ENCODE measurements at places on chromosomes 12 and 14.

GRCh38 chr14:104586832-104587620 lies 7.5 kb downstream of the C14orf180 start:
- DNase-seq: no peak

GRCh38 chr12:87784350-87784749 lies 244.9 kb downstream of the C12orf50 start:
- DNase-seq: no peak

DNA sequence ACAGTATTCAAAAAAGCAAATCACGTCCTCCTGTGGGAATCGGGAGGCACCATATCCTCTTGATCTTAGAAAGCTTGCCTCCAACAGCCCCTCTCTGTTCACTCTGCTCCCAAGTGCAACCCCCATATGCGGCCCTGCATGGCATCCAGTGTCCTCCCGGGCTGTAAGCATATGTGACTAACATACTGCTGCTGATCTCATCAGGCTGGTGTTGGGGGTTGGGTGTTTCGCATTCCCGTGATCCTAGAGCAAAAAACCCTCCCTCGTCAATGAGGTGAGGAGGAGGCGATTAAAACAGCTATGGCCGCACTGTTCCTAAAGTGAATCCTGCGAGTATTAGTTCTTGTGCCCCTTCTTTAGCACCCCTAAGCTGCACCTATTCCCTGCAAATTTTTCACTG lies 28.1 kb upstream of the PPM1A start:
- no peak for DNase-seq

DNA sequence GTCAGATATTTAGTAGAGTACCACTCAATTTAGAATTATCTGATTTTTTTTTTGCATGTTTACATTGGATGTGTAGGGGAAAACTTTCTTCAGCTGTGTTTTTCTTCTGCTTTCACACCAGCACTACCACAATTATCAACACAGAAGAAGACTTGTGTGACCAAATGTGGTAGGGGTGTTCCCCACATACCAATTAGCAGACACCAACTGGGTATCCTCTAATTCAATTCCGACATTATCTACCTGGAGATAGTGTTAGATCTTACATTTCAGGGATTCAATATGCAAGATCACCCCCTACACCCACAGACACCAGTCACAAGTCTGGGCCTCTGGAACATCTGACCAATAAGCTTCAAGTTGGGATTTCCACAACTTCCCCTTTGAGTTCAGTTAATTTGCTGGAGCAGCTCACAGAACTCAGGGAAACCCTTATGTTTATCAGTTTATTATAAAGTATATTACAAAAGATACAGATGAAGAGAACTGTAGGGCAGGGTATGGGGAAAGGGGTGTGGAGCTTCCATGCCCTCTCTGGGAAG lies 4.1 kb upstream of the KLRG1 start:
- no peak for DNase-seq

DNA sequence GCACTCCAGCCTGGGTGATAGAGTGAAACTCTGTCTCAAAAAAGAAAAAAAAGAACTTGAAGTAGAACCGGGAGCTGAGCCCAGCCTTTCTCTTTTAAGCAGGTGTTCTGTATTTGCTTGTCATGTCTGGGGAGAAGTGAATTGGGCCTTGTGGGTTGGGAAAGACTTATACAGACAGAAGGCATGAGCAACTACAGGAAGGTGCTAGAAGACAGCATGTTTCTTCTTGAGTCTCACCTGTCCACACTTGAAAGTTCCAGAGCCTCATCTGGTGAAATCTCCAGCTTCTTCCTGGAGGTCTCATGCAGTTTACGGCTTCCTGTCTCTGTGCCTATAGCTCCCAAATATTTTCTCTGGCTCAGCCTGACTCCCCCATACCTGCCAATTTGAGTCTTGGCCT lies 2.5 kb downstream of the PGAM5 start:
- no peak for DNase-seq

DNA sequence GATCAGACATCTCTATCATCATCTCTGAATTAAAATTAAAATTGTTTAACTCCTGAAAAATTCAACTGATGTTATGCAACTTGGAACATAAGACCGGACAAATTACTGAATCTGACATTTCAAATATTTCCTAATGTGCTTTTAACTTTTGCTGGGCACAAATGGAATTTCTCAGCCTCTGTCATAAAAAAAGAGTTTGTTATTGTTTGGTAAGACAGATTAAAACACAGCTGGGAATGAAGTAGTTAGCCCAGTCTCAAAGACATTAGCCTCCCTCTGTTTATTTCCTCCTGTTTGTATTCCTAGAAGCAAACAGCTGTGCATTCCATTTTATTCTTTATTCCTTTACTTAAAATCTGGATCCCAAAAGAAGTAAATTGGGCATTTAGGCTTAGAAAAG lies 29.4 kb downstream of the PLEKHA5 start:
- DNase-seq: no peak

DNA sequence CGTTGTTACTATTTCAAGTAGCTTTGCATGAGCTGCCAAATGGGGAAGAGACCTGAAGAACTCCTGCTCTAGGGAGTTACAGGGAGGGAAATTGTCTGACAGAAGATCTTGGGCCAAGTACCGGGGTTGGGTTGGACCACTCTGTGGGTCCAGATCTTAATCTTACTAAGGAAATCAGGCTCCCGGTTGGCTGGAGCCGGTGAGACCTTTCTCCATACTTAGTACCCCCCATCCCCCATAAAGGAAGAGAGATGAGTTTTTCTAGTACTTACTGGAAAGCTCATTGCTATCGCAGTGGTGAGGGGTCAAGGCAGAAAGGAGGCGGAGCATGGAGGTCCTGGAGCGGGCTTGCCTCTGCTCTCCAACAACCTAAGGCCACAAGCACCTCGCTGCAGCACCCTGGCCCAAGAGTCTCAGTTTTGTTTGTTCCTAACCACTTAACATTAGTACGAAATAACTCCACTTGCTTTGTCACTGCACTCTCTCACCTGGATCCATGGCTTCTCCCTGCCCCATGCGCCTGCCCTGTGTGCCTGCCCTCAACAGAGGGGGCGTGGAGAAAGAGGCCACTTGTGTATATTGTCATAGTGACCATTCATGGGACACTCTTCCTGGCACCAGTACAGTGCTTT lies 6.8 kb upstream of the UNC119B start:
- no peak for DNase-seq

DNA sequence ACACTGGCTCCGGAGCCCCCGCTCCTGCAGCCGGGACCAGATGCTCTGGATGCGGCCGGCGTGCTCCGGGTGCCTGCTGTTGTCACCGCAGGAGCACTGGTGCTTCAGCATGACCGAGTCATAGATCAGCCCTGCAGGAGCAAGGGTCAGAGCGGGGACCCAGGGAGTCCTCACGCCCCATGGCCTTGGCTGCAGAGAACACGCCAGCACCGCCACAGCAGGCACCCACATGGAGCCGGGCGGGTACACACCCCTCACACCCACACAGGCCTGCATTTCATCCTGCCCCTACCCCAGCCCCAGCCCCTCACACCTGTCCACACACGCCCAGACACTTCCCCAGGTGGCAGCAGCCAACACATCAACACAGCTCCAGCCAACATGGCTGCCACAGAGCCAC lies 18.8 kb downstream of the SLC48A1 start:
- no peak for DNase-seq

GRCh38 chr12:46788072-46788887 lies 37.5 kb downstream of the SLC38A4 start:
- DNase-seq: no peak

DNA sequence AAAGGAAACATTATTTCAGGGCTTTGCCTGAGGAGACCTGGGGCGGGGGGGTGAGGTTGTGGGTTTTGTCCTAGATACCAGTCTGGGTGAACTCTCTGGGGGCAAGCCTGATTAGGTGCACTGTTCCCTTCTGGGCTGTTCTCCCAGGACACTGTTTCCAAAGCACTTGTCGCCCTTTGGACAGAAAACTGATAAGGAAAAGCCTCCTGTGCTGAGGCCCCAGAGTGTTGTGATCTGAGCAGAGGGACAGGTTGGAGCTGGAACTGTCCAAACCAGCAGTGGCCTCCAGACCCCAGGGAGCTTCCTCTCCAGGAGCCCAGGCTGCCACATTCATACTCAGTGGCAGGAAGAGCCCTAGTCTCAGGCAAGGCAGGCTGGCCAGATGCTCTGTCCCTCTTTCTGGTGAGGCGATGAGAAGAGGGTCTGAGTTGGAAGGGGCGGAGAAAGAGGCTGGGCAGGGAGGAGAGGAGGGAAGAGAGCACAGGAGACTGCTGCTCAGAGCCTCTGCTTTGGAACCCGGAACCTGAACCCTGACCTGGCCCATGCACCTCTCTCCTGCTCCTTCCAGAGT lies 1.9 kb downstream of the GALNT16 start:
- DNase-seq: no peak

GRCh38 chr12:40793471-40793870 lies 101.2 kb downstream of the CNTN1 start:
- no peak for DNase-seq

GRCh38 chr12:30218073-30218472 lies 434.3 kb upstream of the TMTC1 start:
- DNase-seq: no peak

GRCh38 chr12:81461163-81461562 lies 298.0 kb downstream of the PPFIA2 start:
- no peak for DNase-seq

DNA sequence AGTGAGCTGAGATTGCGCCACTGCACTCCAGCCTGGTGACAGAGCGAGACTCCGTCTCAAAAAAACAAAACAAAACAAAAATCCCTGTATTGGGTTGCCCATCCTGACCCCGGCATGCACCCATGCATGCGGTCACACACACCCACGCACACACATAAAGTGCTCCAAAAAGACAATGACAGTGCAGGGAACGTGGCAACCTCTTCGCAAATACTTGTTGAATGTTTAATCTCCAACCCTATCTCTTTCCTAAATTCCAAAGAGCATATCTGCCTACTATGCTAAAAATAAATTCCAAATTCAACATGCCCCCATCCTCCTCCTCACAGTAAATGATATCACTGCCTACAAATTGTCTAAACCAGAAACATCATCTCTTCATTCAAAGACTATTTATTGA lies 13.5 kb downstream of the SLC7A7 start:
- DNase-seq: no peak

GRCh38 chr14:99363051-99363450 lies 91.1 kb upstream of the BCL11B start:
- DNase-seq: peak; percentile 6

GRCh38 chr12:15155271-15155670 lies 65.9 kb downstream of the RERG start:
- no peak for DNase-seq

DNA sequence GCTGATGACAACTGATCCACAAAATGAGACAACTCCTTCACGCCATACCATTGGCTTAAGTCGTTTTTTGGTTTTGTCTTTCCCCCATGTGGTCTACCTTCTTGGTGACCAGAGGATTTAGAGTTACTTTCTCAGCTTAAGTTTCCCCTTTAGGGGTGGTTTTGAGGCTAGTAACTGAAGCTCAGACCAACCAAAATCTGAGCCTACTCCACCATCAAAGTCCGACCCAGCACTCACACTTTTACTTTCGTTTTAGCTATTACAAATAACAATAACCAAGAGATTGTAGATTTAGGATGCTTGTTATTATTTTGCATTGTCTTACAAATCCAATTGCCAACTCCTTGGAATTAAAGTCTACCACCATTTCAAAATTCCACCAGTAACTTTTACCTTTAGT lies 130.6 kb upstream of the MDM1 start:
- DNase-seq: no peak

- no peak for DNase-seq
These were observed 35.3 kb downstream of the DICER1 start for GRCh38 chr14:95121911-95122620.

DNA sequence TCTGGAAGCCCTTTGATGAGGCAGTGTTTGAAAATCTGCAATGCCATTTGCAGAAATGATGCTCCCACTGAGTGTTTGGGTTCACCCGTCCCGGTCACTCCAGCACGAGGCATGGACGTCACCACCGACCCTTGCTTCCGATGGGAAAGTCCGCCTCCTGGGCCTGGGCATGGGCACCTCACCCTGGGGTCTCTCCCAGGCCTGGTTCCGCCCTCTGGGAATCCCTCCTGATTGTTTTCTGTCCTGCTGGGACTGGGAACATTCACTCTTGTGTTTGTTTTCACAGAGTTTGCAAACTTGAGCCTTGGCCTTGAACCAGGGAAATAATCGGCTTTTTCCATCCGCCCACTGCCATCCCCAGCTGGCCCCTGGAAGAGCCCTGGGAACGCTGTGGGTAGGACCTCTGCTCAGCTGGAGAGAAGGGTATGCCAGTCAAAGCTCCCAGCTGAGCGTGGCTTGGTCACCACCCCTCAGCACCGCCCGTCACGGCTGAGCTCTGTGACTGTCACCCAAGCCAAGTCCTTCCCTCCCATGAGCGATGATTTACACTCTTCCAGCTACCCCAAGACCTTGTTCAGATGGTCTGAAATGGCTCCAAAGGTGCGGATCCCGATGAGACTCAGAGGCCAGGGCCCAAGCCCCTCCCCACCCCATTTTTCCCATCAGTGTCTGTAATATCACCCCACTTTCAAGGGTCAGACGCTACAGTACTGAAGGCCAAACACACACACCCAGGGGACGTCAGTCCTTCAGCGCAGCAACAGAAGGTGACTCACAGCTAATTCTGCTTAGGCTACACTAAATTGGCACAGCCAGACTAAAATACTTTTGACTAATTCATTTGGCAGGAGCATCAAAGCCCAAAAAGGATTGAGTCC lies 34.1 kb upstream of the FZD10 start:
- DNase-seq: no peak

DNA sequence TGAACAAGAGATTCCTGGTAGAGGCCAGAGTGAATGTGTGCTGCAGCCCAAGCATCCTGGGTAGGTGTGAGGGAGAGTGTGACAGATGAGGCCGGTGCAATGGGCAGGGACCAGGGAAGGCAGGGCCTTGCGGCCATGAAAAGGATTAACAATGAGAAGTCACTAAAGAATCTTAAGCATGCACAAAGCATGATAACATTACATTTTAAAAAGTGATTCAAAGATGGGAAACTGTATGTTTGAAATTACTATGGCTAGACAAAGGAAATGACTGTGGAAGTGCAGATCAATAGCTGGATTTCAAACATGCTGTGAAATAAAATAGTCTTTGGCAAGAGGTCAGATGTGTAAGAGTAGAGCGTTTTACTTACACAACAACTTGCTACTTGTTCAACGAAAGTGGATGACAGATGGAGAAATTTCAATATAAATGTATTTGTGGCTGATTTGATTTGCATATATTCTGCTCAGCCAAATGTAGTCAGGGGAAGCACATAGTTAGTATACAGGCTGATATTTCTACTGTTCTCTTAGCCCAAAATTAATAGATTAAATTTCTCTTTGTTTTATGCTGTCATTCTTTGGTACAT lies 175.5 kb downstream of the CCDC59 start:
- no peak for DNase-seq

DNA sequence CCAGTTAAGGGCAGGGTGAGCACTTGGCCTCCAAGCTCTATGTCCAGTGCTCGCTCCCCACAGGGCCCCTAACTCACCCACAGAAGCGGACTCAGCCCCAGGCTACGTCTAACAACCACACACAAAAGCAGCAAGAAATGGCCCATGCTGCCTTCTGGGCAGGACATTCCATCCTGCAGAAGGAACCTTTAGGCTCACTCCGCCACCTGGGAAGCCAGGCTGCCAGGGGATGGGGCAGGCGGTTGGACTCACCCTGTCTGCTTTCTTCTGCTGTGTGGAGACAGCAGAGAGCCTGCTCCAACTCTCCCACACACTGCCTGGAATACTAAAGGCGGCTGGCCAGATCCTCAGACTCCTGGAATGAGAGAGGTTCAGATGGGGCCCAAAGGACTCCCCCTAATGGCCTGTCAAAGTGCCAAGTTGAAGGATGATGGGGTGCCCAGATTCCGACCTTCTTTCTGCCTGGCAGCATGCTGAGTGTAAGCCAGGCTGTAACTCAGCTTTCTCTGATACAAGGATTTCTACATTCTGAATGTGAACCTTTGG lies 27.7 kb upstream of the BLTP3B start:
- DNase-seq: no peak

- no peak for DNase-seq
These were observed 142.9 kb upstream of the TMPO start for GRCh38 chr12:98372340-98373024.
